ENCODE measurements at places on chromosomes 16 and 17.

DNA sequence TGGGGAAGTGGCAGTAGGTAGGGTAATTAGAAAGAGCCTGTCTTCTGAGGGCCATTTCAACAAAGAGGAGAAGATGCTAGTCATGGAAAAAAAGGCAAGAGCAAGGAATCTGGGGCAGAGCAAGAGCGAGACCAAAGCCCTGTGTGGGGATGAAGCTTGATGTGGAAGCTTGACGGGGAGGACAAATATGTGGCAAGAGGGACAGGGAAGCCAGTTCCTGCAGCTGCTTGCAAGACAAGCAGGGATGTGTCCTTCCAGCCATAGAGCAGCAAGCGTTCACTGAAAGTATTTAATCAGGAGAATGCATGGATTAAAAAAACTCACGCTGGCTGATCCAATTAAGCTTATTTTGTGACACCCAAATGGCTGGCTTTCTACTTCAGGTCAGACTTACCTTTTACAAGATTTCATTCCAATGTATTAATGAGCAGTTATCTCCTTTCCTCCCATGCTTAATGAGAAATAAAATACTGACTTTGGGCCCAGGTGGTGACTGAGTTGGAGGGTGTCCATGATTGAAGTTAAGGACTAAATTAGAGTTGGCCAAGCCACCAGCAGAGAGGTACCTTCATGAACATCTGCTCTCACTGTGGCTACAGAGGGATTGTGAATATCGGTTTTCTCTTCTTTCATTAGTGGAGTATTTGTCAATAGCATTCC lies 76.8 kb downstream of the ABCA8 start:
- DNase-seq, result no peak

- no peak for DNase-seq
Measured at GRCh38 chr16:7209598-7209997, 123.0 kb upstream of the RBFOX1 start.

- no peak for DNase-seq
Measured at GRCh38 chr16:54748611-54749190, 182.0 kb upstream of the IRX5 start.

DNA sequence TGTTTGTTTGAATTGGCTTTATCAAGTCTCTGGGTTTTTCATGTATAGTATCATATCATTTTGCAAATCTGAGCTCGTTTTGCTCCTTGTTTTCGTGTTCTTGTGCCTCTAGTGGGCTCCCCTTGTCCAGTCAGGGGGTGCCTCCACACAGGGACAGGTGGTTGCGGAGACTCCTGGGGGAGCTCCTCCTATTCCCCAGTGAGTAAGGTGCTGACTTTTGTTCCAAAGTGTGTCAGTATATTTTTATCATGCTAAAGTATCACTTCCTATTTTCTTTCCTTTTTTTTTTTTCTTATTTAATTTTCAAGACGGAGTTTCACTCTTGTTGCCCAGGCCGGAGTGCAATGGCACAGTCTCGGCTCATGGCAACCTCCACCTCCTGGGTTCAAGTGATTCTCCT lies 30.3 kb upstream of the IL17C start:
- no peak for DNase-seq

GRCh38 chr16:1772908-1773702 lies at the start of gene MRPS34:
Gene MRPS34 (minus strand): TSS chr16:1773134. CDS start chr16:1773119, 15 bp downstream.
- peak; percentile 56 for DNase-seq

GRCh38 chr17:40110026-40110845 lies 9.8 kb upstream of the NR1D1 start:
- no peak for DNase-seq

DNA sequence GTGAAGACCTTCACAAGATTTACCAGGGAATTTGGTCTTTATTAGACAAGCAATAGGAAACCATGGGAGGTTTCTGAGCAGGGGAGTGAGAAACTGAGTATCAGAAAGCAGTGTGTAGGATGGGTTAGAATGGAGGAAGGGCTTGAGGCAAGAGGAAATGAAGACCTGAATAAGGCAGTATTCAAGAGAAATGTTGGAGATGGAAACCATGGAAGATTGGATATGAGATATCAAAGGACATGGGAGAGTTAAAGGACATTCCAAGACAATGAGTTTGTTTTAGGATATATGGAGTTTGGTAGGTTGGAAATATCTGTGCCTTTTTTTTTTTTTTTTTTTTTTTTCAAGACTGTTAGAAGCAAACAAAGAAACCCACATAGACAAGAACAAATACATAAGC lies 21.3 kb upstream of the FAM20A start:
- no peak for DNase-seq

DNA sequence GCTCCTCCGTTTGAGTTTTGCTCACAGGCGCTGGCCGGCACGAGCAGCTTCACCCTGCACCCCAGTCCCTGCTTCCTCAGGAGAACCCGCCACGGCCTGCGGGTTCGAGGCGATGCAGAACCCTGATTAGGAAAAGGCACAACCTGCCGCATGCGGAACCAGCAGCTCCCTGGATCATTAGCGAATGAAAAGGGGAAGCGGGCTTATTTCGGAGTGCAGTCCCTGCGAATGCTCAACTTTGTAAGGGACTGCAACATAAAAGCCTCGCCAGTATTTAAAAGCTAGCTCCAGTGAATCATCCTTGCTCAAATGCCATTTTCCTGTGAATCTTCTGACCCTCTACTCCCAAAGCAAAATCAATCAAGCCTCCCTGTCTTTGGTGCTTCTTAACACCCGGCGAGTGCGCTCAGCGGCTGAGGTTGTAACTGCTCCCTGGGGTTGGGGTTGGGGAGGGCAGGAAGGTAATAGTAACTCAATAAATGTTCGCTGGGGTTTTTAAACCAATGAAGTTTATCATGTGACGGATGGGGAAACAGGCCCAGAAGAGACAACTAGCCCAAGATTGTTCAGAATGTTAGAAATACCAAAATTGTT lies 678 bp upstream of the AKAP10 start:
- no peak for DNase-seq

- no peak for DNase-seq
Measured at GRCh38 chr17:63405741-63406261, 40.3 kb downstream of the CYB561 start.

DNA sequence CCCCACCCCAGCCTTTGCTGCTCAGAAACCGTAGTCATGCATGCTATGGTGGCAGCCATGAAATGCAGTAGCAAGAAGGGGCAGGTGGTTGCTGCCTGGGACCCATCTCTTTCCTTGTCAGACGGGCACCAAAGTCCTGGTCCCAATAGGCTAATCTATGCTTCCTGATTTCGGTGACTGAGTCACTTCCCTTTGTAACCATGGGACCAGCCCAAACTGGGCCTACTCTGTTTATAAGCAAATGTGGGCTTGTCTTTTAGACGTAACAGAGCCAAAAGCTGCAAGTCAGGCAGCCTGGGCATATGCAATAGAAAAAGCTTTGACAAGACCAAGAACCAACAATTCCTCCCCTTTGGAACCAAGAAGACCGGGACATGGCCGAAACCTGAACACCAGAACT lies 99.1 kb upstream of the RBBP6 start:
- no peak for DNase-seq

DNA sequence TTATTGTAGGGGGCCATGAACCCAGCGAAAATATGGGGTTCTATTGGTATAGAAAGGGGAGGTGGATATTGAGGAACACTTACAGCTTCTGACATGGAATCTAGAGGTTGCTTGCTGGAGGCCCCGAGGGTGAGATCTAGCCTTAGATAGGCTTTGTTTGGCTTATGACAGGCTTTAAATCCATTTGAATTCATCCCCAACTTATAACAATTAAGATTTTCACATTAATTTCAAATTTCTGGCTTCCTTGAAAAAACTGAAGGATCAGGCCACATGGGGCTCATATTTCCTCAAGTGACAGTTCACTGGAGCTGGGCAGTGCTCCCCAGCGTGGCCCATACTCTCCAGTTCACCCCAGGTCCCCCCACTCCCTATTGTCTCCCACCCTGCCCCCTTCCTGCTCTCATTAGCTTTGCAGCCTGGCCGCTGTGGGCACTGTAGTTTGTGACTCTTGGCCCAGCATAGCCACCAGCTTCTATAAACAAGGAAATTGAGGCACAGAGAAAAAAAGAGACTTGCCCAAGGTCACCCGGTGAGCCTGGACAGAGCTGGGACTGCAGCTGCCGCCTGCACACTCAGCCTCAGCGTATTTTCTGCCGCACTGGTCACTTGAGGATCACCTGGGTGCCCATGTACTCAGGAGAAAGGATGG lies 19.8 kb upstream of the ADGRG1 start:
- DNase-seq, result no peak

DNA sequence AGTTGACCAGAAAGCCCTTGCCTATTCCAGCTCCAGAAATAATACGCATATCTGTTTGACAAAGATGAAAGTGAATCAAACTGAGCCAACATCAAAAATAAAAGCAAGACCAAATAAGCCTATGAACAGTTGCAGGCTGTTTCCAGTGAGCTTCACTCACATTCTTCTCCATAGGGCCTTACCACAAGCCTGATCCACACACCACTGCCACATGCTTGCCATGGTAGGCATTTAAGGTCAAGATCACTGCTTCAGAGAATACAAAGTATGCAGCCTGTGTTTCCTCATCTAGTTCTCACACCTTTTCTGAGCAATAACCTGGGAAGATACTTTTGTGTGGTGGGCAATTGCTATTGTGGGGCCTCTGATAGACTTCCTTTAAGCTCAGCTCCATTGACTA lies 1060.2 kb downstream of the CDH11 start:
- DNase-seq, result no peak

DNA sequence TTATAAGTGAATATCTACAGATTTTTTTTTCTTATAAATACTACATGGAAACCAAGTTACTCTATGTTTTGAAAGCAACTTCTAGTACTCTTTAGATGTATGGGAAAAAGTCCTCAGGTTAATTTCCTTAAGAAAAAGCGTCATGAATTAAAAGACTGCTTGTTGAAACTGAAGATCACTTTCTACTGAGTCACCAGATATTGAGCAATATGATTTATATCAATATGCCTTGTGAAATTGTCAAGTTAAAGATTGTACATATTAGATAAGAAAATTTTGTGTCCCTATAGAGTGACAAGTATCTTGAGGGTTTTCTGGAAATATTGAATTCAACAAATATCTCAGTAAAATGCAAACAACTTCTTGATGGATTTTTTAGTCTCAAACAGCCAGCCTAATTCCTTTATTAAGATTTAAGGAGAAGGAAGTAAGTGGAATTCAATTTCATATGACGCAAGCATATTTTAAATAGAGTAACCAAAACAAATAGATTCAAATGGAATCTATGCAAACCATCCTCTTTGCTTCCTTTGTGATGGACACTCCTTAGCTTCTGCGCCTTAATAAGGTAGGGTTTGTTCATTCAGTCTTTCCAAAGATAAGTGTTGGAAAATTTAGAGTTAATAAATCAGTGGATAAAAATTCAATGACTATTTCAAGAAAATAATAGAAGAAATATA lies 16.6 kb downstream of the KRT12 start:
- no peak for DNase-seq

DNA sequence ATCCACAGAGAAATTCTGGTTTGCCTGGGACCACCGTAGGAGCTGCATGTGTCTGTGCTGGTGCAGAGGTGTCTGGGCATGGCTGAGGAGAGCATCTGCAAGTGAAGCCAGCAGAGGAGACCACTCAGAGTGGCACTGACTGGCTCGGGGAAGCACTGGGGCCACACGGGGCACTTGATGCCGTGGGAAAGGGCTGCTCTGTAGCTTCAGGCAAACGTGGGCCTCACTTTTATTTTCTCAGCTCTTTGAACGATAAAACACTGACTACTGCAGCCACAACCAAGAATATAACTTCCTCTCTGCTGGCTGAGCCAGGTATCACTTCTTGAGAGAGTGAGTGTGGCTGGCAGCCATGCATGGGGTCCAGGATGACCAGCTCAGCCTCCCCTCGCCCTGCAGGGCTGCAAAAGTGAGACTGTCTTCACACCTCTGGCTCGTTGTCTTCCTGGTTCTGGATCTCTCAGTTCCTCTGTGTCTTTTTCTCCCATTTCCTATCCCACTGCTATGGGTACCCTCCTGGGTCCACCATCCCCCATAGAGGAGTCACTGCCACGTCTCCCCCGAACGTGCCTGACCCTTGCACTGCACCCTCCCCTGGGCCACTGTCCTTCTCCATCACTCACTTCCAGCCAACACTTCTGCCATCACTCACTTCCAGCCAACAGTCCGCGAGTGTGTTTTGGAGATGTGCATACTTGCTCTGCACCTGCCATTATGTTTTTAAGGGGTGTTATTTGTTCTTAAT lies 201.4 kb upstream of the CHMP6 start:
- no peak for DNase-seq

DNA sequence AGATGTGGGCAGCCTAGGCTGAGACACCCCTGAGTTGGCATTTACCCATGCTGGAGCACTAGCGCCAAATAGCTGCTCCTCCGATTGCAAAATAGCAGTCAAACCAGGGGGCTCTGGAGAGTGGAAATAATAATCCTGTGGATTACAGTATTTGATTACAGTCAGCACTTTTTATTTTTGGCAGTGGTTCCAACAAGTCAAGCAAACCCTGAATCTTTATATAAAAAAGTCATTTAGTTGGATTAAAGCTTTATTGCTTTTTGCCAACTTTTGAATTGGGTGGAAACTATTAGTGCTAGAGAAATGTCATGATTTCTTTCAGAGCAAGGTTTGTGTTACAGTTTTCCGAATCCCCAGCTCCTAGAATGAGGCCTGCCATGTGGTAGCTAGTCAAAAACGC lies 99.3 kb upstream of the FAM20A start:
- no peak for DNase-seq
